ENCODE measurements at places on chromosomes 4 and X. TPM values are rescaled to one million over a fixed set of nuclear protein-coding genes. Genes with fewer than 3 reads are reported as not detected.

DNA sequence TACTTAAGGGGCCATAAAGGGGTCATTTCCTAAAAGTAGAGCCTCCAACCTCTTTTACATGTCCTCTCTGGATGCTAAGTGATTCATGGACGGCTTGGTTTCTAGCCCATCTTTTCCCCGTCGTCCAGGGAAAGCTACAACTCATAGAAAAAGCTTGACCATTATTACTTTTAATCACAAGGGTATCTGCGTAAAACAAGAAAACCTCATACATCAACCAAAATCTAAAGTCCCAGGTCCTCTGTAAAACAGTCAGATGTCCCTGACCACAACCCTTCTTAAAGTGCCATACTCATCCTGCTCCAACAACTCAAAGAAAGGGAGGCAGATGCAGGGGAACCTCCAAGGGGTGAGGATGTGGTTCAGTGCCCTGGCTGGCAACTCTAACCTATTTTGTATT lies 29.6 kb downstream of the ADGRA3 start:
- DNase-seq = no peak

GRCh38 chr4:145252190-145252589 lies 71.8 kb upstream of the OTUD4 start:
- no peak for DNase-seq

- peak; percentile 65 for DNase-seq
Observed at GRCh38 chr4:26248647-26249046, 72.2 kb upstream of the RBPJ start.

DNA sequence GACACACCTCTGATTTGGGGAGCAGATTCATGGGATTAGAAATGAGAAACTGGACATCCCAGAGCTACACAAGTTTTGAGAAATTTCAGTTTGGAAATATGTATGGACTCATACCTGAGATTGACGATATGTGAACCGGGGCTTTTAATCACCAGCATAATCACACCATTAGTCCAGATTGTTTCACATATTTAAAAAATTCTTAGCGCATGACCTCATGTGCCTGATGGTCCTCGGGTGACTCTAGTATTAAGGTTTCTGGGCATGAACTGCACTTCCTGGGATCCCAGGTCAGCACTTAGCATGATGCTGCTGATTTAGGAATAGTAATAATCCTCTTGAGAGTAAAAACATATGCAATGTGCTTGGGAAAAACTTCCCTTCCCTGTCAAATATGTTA lies 91.9 kb upstream of the BCOR start:
- DNase-seq = no peak

GRCh38 chr4:11626066-11626465 lies 197.4 kb upstream of the HS3ST1 start:
- no peak for DNase-seq

- peak; percentile 10 for DNase-seq
Observed at GRCh38 chr4:144176476-144176875, 36.0 kb upstream of the GYPA start.

The IL15 gene
- total RNA-seq = 0.21 TPM
